ENCODE measurements at places on chromosomes 6 and 20. TPM values are rescaled to one million over a fixed set of nuclear protein-coding genes. Genes with fewer than 3 reads are reported as not detected.

Gene DCDC2
- total RNA-seq: 1.4 TPM

Gene TBXT
- total RNA-seq: not detected

Gene IRAK1BP1
- total RNA-seq: 7.8 TPM

Gene C20orf141
- total RNA-seq: not detected

Gene PTCHD4
- total RNA-seq: 8.5 TPM

Gene C6orf58
- total RNA-seq: 0.18 TPM
